ENCODE measurements at places on chromosomes 13 and 19.

- DNase-seq, result no peak
Measured at GRCh38 chr19:9658769-9659168, 16.1 kb downstream of the ZNF562 start.

DNA sequence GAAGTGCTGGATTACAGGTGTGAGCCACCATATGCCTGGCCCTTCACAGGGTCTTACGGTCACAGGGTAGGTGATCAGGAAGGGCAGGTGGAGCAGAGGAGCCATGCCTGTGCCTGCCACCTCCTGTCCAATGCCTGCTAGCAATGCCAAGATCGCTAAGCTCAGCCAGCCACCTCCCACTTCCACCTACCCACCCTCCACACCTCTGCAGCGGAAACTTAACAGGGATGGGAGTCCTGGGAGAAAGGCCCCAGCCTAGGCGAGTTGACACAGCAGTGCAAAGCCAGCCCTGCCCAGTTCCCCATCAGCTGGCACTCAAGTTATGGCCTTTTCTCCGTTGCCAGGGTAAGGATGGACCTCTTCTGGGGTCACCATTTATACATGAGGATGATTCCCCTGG lies 15.9 kb upstream of the FCHO1 start:
- DNase-seq, result no peak

GRCh38 chr13:43663474-43664090 lies 123.2 kb downstream of the ENOX1 start:
- no peak for DNase-seq

GRCh38 chr19:16673231-16673630 lies 12.3 kb downstream of the TMEM38A start:
- DNase-seq, result no peak

GRCh38 chr19:40507892-40508291 lies 41.1 kb downstream of the SPTBN4 start:
- DNase-seq, result no peak

GRCh38 chr13:39374741-39375189 lies 228.2 kb downstream of the LHFPL6 start:
- DNase-seq, result no peak

DNA sequence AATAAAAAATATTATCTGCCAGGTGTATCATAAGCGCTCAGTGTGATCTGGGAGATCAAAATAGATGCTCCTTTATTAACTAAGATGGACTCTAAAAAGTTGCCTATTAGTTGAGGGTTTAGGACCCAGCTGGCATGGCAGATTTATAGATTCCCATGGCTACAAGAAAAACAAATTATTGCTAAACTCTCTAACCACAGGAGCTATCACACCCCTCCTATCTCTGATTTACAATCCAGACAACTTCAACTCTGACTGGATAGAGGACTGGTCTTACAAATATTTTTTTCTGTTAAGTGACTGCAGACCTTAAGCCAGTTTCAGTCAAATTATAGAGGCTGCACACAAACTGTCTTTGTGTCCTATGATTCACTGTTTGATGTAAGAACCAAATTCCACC lies 45.4 kb upstream of the MYCBP2 start:
- DNase-seq, result no peak

DNA sequence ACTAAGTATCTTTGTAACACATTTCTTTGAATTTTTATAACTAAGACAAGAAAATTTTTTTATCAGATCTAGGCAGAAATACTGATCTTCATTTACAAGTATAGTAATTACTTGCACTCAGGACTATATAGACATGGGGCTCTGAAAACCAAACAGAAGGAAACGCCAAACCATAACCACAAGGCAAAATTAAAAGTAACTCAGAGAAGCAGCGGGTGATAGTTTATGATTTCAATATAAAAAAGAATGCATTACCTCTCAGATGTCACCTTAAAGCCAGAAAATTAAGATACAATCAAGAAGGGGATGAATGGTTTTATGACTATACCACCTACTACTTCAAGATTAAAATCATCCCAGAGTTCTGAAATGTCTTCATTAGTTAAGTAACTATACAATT lies 6.7 kb downstream of the SHISA2 start:
- no peak for DNase-seq

Data from CD4-positive, alpha-beta T cell treated with Interleukin-1 beta for 1 hour (primary cell).